ENCODE measurements at places on chromosomes 11 and 22. TPM values are rescaled to one million over a fixed set of nuclear protein-coding genes. Genes with fewer than 3 reads are reported as not detected.

GAB4 gene
- 0.23 TPM for total RNA-seq

TXN2 gene
- 88.2 TPM for total RNA-seq

EXT2 gene
- 48.1 TPM for total RNA-seq

MAP6 gene
- total RNA-seq, result 13.5 TPM

CFAP300 gene
- 9.7 TPM for total RNA-seq

SHANK3 gene
- 37.1 TPM for total RNA-seq

POLD3 gene
- 21.8 TPM for total RNA-seq

OR8G5 gene
- total RNA-seq, result not detected

ARHGAP42 gene
- total RNA-seq, result 32.6 TPM

DNA sequence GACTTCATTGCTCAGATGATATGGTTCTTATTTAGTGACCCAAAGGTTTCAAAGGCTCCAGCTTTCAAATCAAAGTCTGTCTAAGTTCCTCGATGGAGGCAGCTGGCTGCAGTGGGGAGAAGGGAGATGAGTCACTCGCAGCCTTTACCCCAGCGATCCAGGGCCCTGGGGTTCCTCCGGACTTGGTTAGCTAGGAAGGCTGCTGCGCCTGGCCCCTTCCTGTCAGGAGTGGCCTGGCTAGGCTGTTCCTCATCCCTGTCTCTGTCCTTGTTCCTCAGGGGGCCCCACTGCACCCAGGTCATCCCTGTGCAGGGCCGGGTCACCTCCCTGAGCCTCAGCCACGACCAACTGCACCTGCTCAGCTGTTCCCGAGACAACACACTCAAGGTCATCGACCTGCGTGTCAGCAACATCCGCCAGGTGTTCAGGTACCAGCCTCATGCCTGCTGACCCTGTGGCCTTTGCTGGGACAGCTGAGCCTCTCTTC is 13.9 kb downstream of the ATG16L2 start:
- DNase-seq, result no peak

- DNase-seq, result no peak
Measured at GRCh38 chr11:46969379-46969778, 32.8 kb downstream of the CSTPP1 start.

DNA sequence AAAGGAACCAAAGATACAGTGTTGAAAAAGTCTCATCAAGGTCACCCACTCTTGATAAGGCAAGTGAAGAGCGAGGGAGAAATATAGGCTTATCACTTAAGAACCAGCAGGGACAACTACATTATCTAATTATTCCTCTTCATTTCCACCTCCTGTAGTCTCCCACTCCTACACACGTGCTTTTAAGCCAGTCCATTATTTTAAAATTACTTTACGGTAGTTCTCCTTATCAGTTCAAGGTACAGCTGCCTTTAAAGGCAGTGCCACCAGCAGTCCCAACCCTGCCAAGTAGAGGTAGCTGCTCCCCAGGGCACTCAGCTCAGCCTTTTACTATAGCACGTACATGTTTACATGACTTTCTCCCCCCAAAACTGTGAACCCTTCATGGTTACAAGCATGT is 161.5 kb upstream of the BLID start:
- DNase-seq, result no peak

DNA sequence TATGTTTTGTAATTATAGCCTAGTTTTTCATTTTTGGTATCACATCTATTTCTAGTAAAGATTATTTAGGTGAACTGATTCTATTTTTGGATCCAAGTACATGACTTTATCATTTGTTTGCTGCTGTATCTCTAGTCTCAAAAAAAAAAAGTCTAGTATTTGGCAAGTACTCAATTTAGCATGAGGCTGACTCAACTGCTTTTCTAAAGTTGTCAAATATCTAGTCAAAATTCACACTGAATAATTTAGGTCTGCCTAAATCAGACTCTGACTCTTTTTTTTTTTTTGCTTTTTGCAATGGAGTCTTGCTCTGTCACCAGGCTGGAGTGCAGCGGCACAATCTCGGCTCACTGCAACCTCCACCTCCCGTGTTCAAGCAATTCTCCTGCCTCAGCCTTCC is 2.4 kb downstream of the OOSP4A start:
- DNase-seq, result no peak

- DNase-seq, result no peak
Measured at GRCh38 chr11:114832532-114833125, 154.3 kb downstream of the NXPE2 start.

GRCh38 chr11:115743719-115744118 is 239.5 kb upstream of the CADM1 start:
- DNase-seq, result no peak

GRCh38 chr22:38731703-38732161 is 24.1 kb downstream of the SUN2 start:
- DNase-seq, result no peak

DNA sequence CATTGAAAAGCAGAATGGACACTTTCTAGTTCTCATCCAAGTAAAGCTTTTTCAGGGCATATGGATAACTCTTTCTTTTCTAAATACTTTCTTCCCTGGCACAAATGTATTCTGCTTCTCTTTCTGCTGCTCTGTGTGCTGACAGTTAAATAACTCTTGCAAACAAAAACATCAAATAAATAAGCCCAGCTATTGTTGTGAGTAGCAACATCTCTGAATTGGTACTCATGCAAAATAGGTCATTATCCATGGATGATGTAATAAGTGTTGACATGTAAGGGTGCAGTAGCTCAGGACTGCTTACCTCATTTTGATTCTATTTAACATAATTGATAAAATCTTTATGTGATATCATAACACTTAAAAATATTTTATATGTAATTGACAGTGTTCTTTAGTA is 164.3 kb downstream of the MSANTD4 start:
- DNase-seq, result no peak

DNA sequence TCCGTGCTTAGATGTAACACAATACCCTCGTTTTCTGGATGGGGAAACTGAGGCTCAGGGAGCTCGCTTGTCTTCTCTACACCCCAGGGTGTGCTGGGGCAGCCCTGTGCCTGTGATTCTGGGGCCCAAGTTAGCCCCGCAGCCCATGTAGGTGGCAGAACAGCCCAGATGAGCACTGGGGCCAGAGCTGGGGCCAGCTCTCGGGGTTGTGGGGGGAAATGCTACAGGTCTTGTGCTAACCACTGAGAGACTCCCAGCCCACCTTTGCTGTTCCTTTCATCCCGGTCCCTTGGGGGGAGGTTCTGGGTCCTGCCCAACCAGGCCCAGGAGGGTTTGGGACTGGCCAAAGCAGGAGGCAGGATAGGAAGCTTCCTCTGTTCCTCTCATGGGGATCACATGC is 13.5 kb downstream of the MYEOV start:
- DNase-seq, result no peak

DNA sequence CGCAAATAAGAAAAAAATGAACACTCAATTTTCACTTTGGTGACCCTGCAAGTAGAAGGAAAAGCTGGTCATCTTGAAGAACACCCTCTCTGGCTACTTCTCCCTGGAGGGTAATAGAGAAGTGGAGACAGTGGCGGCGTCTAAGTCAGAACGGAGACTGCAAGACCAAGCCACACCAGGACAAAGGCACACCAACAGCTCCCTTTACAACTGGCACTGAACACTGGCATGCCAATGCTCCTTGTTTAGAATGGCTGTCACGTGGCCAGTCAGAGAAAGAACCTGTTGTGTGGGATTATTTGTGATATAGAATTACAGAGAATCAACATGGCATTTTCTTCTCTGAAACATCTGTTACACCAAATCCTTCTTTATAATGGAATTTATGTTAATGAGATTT is 61.3 kb upstream of the YPEL1 start:
- no peak for DNase-seq

- DNase-seq, result no peak
Measured at GRCh38 chr11:35723913-35724312, 61.3 kb downstream of the TRIM44 start.

GRCh38 chr11:102177974-102178631 is 67.9 kb downstream of the YAP1 start:
- no peak for DNase-seq

- DNase-seq, result no peak
Measured at GRCh38 chr11:130652671-130653335, 204.4 kb downstream of the ADAMTS15 start.

DNA sequence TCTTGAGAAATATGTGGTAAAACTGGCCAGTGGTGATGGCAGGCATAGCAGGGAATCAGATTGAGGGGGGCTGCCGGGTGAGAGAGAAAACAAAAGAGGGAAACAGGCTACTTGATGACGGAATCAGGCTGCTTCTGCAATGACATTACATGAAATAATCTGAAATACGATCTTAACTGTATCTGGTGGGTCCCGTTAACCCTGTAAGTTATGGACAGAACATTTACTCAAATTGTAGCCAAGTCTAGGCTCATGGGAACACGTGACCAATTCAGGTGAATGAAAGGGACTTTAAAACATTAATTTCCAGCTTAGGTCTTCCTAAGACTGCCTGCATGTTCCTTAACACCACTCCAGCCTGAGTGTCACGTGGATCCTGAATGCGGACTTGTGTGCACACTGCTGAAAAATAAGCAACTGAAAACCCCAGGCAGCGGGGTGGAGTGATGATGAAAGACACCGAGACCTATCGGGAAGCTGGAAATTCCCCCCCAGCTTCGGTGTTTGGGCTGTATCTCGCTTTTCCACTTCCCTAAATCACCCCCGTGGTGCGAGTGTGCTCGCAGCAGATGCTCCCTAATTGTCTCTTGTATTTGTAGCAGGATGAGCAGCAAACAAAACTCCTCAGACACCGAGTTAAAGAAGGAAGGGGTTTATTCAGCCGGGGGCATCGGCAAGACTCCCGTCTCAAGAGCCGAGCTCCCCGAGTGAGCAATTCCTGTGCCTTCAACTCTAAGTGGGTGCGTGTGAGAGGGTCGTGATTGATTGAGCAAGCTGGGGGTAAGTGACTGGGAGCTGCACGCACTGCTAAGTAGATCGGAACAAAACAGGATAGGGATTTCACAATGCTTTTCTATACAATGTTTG is 145.0 kb upstream of the GRK3 start:
- peak; percentile 61 for DNase-seq

DNA sequence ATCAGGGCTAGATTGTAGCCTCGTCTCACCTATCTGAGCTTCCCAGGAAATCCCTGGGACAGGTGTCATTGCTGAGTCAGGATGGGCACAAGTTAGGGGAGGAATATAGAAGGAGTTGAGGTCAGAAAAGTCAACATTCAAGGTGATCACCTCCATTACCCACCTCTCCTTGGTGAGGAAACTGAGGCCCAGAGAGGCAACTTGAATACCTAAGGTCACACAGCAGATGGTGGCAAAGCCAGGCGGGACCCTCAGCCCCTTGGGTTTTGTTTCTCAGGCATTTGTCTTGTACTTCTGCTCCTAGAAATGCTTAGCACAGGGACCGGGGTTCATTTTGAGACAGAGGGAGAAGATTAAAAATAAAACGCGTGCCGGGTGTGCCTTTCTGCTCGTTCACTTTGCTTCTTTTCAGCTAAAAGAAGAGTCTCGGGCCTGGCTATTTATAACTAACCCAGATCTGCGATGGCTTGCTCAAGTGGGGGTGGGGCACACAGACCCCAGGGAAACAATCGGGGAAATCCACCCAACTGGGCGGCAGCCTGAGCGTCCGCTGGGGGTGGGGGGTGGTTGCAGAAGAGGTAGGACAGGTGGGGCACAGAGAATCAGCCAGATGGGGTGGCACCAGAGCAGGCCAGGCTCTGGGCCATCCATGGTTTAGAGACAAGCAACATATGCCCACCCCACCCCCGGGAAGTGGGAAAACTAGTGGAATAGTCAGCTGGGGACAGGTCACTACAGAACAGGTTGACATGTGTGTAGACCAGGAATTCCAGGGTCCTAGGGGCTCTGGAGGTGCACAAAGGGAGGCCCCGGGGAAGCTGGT is 3.9 kb upstream of the GNAZ start:
- DNase-seq, result peak; percentile 32

GRCh38 chr22:46049726-46050450 is 72.9 kb upstream of the WNT7B start:
- DNase-seq, result no peak

GRCh38 chr11:3986301-3986700 is 108.3 kb upstream of the RRM1 start:
- no peak for DNase-seq

- no peak for DNase-seq
Measured at GRCh38 chr22:29203488-29204454, 1.9 kb upstream of the EMID1 start.

DNA sequence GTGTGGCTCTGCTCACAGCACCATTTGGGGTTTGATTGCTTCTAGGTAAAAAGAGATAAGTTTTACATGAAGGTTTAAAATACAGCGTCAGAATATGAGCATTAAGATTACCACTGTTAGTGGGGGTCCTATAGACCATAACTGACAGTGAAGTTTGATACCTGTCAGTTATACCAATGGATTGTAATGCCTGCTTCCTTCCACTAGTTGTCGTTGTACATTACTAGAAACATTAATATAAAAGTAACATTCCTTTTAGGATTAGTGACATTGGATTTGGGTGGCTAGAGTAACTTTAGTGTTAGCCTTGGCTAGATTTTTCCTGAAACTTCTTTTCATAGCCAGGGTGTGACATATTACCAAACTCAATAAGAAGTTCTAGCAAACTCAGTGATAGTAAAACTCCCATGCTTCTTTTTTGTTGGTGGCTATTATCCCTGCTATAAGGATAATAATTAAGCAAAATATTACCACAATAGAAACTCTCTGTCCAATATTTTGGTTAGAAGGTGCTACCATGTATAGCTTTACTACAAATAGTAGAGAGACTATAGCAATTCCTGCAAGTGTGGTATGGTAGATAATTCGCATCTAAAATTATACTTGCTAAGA is 57.1 kb downstream of the FAM181B start:
- no peak for DNase-seq

DNA sequence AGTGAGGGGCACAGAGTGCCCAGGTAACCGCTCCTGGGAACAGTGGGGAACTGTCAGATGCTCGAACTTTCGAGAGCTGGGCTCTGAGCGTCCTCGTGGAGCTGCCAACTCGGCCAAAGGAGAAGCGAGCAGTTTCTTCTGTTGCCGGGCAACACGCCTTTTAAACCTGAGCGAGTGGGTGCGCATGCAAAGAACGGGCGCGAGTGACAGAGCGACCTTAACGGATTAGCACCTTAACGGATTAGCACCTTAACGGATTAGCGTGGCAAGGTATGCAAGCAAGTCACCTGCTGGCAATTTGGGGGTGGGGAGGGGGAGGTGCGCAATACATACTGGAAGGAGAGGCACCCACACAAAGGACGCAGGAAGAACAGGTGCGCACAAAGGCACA is 61.8 kb upstream of the PRODH start:
- no peak for DNase-seq

GRCh38 chr11:71537537-71537936 is 288 bp upstream of the KRTAP5-8 start:
- DNase-seq, result no peak

DNA sequence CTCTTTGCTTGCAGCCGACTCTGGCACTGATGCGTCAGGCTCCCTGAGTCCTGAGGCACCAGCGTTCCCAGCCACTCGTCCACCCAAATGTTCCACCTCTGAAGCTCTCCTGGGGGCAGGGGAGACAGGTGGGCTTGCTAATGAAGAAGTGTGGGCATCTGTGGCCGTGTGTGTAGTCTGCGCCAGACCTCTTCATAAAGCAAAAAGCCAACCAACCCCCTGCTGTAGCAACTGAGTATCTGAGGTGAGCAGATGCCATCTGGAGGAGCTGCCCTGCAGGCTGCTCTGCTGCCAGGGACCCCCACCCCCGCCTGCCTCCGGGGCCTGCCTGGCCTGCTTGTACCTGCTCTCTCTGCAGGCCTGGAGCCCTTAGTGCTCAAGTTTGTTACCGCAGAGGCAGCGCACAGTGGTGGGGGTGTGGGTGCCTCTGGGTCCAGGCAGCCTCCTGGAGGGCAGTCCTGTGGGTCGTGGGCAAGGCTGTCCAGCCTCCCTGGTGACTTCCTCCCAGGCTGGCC is 272.5 kb downstream of the TBC1D22A start:
- no peak for DNase-seq

Data from ureter (tissue), 1 donor.